Stimulated activated CD4-positive, alpha-beta T cell treated with anti-CD3 and anti-CD28 coated beads, Interleukin-12 subunit alpha, Interleukin-12 subunit beta, amount 100 ng/mL, for 48 hours (primary cell): ENCODE measurements at places on chromosomes 1 and 21.

DNA sequence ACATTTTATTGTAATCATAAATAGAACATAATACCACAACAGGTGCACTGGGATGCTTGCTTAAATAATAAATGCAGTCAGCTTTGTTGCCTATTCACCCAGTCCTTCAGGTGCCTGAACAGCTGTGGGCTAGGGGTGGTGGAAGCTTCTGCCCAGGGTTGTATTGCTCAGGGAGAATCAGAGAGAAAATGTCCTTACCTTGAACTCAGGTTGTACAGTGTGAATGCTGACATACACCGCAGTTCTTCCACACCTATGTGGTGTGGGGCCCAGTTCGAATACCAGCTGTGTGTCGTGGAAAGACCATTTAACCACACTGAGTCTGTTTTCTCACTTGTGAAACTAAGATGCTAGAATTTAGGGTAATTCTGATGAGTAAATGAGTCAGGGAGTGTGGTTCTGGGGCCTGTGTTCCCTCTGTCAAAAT is 115.7 kb upstream of the ATP1A1 start:
- peak; percentile 7 for DNase-seq

- DNase-seq: peak; percentile 5
These were observed 24.8 kb downstream of the LEMD1 start for GRCh38 chr1:205396967-205397616.

GRCh38 chr1:184745929-184746638 is 8.6 kb downstream of the EDEM3 start:
- no peak for DNase-seq

DNA sequence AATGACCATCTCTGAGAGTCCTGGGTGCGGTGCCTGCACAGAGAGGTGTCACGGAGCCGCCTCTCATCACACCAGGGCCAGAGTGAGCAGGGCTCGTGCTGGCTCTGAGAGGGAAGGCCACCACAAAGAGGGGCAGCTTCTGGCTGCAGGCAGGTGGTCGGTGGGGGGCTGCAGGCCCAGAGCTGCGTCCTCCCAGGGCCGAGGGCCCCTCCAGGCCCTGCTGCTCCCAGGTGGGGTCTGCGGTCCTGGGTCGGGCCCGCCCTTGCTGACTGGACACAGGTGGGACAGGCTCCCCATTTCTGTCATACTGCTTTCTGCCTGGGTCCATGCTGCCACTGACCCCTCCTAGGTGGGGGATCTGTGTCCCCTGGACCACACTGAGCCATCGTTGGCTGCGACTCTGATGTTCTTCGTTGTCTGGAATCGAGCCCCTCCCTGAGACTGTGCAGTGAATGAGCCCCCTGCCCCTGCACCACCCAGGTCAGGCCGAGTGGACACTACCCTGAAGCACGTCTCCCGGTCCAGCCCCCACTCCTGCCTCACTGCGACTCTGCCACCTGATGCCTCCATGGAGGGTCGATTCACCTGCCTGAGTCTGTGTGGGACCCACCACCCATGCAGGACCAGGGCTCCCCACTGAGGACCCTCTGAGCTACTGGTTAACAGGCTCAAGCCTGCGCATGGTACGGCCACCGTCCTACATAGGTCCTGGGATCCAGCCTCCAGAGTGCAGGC is 332.0 kb upstream of the VAMP3 start:
- DNase-seq: no peak

GRCh38 chr1:56963667-56964066 is 2.1 kb downstream of the C8B start:
- no peak for DNase-seq

DNA sequence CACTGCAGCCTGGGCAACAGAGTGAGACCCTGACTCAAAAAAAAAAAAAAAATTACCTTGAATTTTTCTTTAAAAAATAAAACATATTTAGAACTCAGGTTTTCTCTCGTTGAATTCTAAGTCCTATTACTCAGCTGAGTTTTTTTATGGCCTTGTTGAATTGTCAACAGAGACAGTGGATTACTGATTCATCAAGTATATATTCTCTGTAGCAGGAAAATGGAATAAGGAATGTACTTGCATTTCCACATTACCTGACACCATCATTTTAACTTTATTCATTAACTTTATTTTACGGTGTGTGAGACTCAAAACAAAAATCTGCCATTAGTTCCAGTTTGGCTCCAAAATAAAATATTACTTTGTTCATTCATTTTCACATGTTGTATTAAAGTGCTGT is 53.8 kb upstream of the APP start:
- no peak for DNase-seq

- no peak for DNase-seq
These were observed 23.6 kb upstream of the CBR3 start for GRCh38 chr21:36111238-36111637.

DNA sequence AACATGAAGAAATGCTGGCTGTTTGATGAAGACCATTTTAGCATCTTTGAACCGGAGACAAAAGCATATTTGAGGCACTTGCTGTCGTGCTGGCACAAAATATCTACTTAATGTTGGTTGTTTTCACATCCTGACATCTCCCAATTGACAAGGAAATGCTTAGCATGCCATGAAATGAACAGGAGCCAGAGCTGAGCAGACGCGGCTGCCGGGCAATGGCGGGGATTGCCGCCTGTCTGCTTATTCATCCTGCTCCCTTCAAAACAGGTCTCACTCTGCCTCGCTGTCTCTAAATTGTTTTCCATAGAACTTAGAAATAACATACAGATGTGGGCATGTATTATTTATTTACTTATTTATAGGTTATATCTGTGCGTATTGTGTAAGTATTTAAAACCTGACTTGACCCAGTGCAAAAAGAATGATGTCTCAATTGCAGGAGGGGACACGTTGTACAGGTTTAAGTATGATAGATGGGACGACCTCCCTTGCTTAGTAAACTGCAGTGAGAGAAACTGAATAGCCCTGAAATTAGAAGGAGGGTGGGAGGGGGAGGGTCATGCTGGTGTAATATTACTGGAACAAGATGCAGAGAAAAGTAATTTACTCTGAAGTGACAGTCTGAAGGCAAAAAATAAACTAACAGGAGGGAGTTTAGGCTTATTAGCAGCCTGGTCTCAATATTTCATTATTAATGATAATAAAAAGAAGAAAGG is 590.4 kb upstream of the PLXNA2 start:
- no peak for DNase-seq

DNA sequence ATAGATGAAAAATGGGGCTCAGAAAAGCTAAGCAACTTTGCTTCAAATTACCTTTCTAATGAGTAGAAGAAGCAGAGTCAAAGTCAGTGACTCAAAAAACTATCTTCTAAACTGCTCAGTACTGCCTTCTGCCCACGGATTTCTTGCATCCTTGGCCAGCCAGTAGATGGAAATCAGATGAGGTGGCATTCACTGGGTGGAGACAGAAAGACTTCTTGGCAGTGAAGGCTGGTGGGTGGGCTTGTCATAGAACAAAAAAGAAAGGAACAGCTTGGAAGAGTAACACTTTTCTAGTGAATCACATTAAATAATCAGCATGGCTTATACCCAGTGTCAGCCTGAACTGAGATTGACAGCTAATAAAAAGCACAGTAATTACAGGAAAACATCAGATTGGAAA is 170.7 kb downstream of the ST6GALNAC5 start:
- no peak for DNase-seq

DNA sequence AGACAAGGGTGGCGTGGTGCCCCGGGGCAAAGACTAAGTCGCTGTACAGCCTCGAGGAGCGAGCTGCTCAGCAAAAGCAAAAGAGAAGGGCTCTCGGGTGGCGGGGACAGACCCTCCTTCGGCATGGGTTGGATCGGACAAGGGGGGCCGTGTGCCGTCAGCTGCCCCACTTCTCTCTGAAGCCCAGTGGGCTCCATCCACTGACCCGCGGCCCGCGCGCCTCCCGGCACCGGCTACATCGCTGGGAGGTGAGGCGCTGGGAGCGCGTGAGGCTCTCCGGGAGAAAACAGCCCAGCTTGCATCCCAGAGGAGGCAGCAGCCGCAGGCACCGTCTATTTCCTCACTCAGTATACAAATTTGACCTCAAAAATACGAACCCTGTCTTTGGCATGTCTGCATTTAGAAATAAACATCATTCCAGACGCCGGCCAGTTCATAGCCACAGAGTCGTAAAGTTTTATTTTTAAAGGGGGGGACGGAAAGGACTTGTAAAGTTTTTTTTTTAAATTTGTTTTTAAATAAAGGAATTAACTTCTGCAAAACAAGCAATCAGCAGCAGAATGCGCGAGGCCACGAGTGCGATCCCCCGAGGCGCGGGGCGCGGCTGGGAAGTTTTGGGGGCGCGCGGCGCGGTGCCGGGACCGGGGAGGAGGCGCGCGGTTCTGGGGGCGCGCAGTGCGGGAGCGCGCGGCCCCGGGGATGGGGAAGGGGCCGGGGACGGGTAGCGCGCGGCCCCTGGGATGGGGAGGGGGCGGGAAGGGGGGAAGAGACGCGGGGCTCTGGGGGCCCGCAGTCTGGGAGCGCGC is 689 bp upstream of the GPR137B start:
- no peak for DNase-seq

- no peak for DNase-seq
These were observed 38.9 kb downstream of the FAM163A start for GRCh38 chr1:179781962-179782361.

DNA sequence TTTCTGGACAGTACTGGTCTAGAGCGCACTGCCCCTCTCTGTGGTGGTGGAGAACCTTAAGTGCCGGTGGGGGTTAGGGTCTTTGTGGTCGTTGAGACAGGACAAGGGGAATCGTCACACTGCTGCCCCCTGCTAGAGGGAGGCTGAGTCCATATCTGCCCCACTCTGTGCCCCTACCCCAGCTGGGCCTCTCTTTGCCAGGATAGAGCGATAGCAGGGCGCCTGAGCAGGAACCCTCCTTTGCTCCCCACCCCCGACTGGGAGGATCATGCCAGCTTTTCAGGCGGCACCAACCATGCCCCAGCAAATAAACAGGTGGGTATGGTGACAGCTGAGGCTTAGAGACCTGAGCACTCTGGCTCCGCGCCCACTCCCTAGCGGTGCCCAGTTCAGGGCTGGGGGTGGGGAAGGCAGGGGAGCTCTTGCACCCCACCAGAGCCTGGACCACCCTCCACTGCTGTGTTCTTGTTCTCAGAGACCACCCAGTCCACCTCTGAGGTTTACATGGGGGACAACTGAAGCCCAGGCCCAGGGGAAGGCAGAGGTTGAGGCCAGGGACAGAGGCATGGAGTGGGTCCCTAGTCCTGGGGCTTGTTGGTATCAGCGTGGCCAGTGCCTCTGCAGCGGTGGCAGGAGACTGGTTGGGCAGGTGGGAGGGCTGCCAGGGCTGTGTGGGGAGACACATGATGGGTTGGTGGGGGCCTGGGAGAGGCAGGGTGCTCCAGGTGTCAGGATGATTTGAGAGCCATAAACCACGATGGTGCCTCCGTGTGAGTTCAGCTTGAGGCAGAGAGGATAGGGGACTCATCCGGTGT is 1.6 kb downstream of the PADI2 start:
- DNase-seq: no peak

GRCh38 chr21:24127651-24128050 is 1479.6 kb downstream of the MRPL39 start:
- DNase-seq: no peak

DNA sequence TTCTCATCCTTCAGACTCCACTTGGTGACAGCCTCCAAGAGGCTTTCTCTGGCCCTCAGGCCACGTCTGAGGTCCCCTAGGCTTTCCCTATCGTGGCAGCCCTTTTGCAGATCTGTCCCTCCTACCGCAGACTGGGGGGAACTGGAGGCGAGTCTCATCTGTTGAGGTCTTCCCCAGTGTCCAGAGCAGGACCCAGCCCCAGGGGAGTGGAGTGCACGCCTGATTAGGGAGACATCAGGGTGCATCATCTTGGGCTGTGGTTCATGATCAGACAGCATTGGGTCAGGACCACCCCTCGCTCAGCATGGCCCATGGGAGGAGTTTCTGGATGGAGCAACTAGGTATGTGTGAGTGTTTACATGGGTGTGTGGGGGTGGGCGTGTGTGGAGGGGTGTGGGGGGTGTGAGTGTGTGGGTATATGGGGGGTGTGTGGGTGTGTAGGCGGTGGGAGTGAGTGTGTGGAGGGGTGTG is 8.5 kb upstream of the MATN1 start:
- no peak for DNase-seq

GRCh38 chr21:36377391-36377842 is 7.8 kb upstream of the CHAF1B start:
- DNase-seq: no peak

DNA sequence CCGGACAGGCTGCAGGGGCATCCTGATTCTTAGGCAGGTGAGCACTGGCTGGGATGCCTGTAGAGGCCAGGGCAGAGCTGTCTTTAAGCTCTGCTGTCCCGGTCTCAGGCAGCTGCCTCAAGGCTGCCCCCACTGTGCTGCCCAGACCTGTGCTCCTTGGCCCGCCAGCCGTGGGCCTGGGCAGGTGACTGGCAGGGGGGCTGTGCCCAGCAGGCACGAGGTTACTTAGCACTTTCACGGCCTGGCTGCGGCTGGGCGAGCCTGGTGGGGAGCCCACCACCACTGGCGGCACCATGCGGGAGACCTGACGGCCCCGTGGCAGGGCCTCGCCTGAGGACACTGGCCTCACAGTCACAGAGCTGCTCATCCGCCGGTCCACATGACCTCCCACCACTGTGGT is 8.2 kb downstream of the CRYBG2 start:
- no peak for DNase-seq

DNA sequence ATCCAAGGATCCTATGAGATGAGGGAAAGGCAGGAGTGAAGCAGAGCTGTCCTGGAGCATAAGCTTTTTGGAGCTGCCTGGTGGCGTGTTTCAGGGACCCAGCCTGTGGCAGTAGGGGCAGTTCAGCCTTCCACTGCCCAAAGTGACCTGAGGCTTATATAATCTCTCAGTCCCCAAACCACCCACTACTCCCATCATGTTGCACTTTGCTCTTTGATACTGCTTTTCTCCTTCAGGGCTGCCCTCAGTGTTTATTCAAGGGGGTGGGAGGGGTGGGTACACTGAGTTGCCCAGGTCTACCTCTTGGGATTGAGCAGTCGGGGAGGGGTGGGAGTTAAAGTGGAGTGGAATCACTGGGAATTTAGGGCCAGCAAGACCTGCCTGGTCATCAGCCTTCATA is 9.3 kb downstream of the HCN3 start:
- DNase-seq: no peak
